ENCODE measurements at places on chromosomes 2 and 18.

DNA sequence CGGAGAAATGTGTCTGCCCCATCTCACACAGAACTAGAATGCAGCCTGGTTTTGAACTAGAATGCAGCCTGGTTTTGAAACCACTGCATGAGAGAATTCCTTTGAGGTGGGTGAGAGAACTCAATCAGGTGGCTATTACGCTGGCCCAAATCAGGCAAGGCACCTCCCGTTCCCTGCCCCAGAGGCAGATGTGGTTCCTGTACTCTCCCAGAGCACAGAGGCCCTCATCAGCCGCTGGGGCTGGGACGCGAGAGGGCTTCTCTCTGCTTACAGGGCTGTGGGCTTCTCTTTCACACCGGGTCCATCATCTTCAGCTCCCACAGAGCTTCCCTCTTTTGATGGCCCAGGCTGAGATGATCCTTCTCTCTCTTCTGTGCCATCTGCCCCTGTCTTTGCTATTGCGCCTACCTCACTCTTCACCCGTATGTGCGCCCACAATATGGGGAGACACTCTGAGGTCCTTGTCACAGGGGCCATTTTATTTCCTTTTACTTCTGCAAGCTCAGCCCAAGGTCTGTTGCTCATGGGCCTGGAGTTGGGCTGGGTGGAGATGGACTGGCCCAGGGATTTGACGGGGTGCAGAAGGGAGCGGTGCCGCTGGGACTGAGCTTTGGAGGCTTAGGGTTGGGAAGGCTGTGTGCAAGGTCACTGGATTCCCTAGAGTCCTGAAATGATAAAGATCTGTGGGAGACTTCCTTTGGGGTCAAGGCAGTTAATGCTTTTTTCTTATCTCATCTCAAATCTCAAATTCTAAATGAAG lies 84.4 kb upstream of the HS6ST1 start:
- DNase-seq, result peak; percentile 8

GRCh38 chr18:58632552-58632951 lies 3.7 kb upstream of the ALPK2 start:
- DNase-seq, result no peak

- DNase-seq, result no peak
Observed at GRCh38 chr2:36468463-36469105, 113.0 kb downstream of the CRIM1 start.

DNA sequence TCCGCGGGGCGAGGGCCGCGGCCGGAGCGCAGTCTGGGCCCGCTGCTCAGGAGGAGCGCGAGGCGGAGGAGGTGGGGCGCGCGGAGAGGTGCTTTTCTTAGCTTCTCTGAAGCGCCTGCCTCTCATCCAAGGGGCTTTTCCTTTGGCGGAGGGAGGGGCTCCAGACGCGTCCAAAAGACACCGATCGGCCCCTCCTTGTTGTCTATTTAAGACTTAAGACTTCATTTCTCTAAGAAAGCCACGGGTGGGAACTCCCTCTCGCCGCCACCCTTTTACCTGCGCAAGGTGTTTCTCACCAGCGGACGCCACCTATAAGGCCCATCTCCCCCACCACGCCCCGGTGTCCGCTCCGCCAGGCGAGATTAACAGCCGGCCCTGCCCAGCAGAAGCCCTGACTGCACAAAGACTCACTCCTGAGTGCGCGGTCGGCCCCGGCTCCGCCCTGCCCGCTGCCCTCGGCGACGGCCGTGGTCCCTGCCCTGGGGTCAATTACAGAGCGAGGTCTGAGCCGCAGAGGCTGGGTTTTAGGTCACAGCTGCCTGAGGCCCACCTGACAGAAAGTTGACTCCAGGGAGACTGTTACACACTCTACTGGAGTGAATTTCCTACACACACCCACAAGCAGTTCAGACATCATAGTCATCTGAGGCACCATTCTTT lies at the start of gene DSC2:
TSS of gene DSC2 (minus strand) at position 397 of the 660 bp plus-strand sequence. CDS start 450 bp downstream, outside the sequence.
- DNase-seq, result peak; percentile 89

DNA sequence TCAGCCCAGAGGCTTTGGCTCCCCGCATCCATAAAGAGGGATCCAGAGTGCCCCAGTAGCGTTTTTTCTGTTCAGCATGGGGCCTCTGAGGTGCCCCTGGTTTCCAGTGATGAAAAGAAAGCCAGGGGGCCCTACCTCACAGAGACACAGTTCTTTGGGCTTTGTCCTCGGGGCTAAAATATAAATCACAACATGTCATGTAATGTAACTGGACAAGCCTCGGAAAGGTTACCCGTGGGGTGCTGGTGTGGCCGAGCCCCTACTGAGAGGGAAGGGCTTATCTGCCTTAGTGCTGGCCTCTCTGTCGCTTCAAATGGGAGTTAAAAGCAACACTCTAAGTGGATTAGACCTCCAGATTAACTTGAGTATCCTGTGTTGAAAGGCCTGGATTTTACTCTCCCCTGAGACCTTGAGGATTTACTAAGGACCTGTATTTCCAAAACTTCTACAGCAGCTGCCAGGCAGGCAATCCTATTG lies 251.6 kb upstream of the APCDD1 start:
- DNase-seq, result no peak

- no peak for DNase-seq
Observed at GRCh38 chr18:47471784-47472183, 220.3 kb upstream of the SKOR2 start.

DNA sequence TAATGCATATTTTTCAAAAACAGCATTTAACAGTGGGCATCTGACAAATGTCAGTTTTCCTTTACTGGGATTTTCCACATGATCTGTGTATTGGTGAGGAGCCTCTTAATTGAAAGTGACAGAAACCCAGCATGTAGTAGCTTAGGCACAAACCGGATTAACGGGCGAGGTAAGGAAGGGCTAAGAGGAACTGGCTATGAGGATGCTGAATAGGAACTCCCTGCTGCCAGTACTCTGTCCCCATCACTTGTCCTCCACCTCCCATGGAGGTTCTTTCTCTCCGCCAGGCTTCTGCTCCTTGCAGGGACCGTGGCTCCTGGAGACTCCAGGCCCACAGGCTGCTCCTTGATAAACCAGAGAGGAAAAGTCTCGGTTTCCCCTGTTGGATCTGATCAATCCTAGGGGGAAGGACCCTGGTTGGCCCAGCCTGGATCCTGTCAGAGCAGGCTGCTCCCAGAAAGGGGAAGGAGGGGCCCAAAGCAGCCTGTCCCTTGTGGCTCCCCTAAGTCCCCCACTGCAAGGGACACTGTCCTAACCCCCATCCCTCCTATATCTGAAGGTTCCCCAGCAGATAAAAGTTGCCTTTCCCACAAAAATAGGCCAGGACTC lies 10.3 kb downstream of the TEX44 start:
- no peak for DNase-seq

DNA sequence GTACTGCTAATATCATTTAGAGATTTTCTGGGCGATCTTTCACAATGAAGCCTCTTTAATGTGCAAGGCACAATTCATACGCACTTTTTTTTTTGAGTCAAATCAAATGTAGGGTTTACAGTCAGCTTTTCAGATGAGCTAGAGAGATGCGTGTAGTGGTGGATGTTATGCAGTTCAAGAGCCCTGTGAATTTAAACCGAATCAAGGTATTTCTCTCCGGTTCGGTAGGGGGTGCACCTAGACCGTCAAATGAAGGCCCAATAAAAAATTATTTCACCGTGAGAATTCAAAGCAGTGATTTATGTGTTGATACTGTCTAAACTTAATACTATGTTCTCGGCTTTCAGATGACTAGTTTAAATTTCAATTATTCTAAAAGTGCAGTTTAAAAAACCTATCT lies 1.1 kb downstream of the PTH2R start:
- no peak for DNase-seq

DNA sequence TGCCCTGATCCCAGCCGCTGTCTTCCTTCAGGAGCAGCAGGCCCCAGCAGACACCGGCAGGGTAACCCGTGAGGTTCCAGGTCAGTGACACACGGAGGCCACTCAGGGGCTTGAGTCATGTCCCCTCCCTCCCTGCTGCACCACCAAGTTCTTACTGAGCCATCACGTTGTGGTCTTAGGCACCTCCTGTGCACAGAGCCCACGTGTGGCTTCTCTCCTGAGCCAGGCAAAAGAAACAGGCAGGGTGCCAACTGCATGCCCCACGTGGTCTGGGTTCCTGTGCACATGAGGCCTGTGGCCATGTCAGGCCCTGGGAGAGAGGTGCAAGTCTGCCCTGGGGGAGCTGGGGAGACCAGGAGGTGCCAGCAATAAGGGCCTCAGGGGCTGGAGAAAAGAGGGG lies 264.8 kb downstream of the KLHL29 start:
- DNase-seq, result no peak

DNA sequence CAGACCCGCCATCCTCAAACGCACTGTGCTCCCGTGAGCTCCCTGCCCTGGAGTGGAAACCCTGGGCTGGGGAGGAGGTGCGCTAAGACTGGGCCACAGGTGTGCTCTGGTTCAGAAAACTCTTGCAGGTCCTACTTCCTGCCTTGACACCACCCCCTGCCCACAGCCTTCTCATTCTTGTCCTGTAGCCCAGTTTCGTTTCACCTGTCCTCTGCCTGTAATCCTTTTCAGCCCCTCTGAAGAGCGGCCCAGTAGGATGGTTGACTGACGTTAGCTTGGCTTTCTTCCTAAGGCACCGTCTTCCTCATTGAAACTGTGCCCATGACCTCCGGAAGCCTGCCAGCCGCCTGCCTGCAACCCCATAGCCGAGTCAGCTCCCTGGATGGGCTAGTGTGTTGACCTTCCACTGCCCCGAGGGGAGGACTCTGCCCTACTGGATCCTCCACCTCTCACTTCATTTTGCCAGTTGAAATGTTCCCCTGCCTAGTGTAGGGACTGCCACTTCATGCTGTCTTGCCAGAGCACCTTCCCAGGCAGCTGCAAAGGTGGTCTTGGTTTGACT lies 116.9 kb downstream of the AGAP1 start:
- DNase-seq, result no peak

GRCh38 chr2:157427003-157427921 lies 16.6 kb downstream of the CYTIP start:
- no peak for DNase-seq

GRCh38 chr18:51654488-51655326 lies 457.2 kb upstream of the MEX3C start:
- DNase-seq, result no peak

GRCh38 chr18:63850020-63850419 lies 37.5 kb upstream of the SERPINB2 start:
- DNase-seq, result no peak

DNA sequence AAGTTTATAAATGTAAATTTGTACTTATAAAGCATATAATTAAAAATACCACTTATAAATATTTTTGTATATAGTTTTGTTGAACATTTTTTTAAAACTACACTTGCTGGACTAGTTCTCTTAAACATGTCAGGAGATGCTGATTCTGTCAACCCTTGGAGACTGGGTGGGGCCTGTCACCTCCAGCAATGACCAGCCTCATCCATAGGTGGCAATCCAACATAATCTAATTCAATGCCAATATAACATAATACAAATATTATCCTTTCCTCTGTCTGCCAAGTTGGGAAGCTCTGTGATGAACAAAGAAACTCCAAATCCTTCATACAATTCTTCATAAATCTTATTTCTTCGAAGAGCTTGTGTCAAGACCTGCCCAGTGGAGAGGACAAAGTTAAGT lies 140.4 kb downstream of the RBMS1 start:
- no peak for DNase-seq

DNA sequence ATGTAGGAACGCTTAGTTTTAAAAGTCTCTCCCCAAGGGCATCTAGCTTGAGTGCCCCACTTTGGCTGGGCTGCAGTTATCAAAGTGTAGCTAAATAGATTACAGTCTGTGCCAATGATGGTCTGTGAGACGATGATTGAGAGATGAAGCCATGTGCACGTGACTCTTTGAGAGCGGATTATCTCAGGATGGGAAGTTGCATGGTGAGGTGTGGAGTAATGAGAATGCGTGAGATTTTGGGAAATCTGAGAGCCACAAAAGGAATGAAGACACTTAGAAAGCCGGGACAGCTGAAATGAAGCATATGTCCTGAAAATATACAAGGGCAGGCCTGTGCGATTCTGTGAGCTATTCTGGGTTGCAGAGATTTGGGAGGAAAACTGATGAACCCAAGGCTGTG lies 370.0 kb downstream of the TGIF1 start:
- DNase-seq, result no peak

DNA sequence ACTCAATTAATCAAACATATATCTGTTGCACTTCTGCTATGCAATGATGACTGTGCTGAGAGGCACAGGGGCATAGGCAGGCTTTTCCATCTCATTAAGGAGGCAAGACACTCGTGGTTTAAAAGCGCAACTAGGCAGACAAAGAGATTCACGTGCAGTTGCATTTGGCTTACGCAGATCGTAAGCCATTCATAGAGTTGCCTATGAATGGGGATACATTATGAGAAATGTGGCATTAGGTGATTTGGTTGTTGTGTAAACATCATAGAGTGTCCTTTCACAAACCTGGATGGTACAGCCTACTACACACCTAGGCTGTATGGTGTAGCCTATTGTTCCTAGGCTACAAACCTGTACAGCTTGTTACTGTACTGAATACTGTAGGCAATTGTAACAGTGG lies 284.7 kb downstream of the DCC start:
- no peak for DNase-seq

- DNase-seq, result no peak
Observed at GRCh38 chr2:206982360-206982955, 43.1 kb downstream of the CPO start.

GRCh38 chr18:1499265-1499664 lies 594.6 kb downstream of the ADCYAP1 start:
- no peak for DNase-seq

DNA sequence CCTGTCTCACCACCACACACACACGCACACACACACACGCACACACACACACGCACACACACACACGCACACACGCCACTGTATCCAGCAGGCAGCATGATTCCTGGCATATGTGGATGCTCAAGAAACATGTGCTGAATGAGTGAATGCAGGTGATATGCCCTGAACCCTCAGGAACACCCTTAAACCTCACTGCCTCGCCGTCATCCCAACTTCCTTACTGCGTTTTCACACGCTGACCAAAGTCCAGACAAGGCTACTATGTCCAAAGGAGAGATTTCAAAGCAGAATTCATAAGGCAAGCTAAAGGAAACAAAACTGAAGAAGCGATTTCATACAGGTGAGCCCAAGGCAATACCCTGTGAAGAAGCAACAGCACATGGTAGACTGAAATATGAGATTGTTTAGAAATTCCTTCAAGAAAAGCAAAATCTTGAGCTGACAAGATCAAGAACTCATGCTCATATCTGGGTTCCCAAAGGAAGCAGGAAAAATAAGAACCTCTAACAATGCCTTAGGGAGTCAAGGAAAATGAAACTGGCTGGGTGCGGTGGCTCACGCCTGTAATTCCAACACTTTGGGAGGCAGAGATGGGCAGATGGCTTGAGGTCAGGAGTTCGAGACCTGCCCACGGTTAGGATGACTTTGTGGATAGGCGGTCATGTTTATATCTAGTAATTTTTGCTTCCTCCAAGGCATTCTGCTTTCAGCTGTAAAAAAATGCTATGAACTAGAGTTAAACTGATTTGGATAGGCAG lies 69.1 kb downstream of the TNFRSF11A start:
- DNase-seq, result no peak
